Inflammatory macrophage treated with lipopolysaccharide for 4 hours (primary cell): ENCODE measurements at places on chromosomes 1 and 21.

GRCh38 chr21:42254651-42255601 is 36.0 kb downstream of the ABCG1 start:
- no peak for DNase-seq

- no peak for DNase-seq
Observed at GRCh38 chr1:182182311-182182710, 120.8 kb upstream of the ZNF648 start.

DNA sequence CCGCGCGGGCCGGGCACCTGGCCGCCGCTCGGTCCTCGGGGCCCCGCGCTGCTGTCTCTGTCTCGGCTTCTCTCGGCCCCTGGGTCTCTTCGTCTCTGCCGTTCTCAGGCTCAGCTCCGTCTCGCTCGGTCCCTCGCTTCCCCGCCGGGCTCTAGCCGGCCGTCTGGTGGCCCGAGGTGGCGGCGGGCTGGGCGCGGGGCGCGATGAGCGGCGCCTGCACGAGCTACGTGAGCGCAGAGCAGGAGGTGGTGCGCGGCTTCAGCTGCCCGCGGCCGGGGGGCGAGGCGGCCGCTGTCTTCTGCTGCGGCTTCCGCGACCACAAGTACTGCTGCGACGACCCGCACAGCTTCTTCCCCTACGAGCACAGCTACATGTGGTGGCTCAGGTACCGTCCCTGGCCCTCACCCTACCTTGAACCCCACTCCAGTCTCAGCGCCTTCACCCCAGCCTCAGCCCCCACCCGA is 355 bp downstream of the SHISAL2A start:
- DNase-seq: no peak

- no peak for DNase-seq
Observed at GRCh38 chr1:61523893-61524605, 200.9 kb downstream of the TM2D1 start.

DNA sequence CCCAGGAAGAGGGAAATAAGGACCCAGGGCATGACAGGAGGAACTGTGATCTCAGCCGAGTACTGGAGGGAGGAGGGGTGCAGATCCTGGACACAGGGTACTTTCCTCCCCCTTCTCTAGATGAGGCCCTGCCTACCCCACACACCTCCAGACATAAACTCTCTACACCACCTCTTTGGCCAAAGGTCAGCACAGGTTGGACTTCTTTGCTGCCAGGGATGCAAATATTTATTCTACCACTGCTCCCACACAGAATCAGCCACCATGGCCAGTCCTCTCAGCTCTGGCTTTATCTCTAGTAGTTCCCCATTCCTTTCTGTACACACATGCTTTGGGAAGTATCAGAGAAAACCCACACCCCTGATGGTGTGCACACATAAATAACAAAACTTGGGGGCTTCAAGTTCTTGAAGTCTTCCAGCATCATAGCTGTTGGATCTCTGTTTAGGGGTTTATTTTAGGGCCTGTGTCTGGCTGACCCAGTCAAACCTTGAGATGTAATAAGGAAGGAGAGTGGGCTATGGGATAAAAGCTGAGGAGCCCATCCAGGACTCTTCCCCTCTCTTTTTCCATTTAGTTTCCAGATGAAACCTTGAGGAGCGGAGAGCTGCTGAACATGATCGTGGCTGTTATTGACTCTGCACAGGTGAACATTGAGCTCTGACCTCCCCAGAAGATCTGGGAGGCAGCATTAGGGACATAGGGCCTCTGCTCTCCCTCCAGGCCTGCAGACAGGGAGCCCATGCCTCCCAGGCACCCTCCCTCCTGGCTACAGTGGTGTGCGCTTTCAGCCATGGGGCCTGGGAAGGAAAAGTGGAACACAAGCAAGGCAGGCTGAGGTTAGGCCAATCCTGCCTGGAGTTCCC is 6.7 kb upstream of the SLC27A3 start:
- DNase-seq: no peak

GRCh38 chr1:159943908-159944622 is 1.3 kb downstream of the IGSF9 start:
- no peak for DNase-seq

DNA sequence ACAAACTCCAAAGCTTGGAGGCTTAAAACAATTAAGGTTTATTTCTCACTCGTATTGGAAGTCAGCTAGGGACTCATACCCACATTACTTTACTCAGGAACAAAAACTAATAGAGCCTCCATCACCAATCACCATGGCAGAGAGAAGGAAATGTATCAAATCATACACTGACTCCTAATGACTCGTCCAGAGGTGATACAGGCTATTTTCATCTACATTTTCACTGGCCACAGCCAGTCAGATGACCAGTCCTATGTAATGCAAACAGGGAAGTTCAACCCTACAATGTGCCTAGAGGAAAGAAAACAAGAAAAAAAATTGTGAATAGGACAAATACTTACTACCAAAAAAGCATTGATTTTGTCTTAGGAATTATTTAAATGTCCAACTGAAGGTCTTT is 110.3 kb downstream of the SEC16B start:
- DNase-seq: no peak

GRCh38 chr1:46411601-46412341 is 17.7 kb downstream of the FAAH start:
- DNase-seq: no peak

- no peak for DNase-seq
Observed at GRCh38 chr1:167270349-167271092, 49.8 kb downstream of the POU2F1 start.

- DNase-seq: no peak
Observed at GRCh38 chr1:59972216-59972927, 45.8 kb upstream of the CYP2J2 start.

DNA sequence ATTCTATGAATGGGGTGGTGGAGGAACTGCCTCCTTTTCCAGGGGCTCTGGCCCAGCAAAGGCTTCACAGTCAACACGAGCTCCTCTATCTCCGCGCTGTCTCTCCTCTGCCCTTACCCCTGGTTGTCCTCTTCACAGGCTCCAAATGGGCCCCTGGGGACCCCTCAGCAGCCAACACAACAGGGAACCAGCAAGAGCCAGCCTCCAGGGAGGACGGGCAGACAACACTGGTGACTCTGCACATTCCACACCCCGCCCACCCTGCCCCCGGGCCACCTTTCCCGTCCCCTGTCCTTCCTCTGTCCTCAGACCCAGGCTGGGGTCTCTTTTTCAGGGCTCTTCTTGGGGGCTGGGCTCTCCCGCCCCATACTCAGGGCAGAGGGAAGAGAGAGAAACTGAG is 17.5 kb upstream of the ETV3 start:
- DNase-seq: no peak
